Epithelial cell of prostate (primary cell): ENCODE measurements at places on chromosomes 2 and 18.
A peak's percentile ranks its signal among the peaks of the same experiment; 100 is the strongest.

GRCh38 chr2:181780657-181781056 is 100.3 kb upstream of the NEUROD1 start:
- no peak for DNase-seq

DNA sequence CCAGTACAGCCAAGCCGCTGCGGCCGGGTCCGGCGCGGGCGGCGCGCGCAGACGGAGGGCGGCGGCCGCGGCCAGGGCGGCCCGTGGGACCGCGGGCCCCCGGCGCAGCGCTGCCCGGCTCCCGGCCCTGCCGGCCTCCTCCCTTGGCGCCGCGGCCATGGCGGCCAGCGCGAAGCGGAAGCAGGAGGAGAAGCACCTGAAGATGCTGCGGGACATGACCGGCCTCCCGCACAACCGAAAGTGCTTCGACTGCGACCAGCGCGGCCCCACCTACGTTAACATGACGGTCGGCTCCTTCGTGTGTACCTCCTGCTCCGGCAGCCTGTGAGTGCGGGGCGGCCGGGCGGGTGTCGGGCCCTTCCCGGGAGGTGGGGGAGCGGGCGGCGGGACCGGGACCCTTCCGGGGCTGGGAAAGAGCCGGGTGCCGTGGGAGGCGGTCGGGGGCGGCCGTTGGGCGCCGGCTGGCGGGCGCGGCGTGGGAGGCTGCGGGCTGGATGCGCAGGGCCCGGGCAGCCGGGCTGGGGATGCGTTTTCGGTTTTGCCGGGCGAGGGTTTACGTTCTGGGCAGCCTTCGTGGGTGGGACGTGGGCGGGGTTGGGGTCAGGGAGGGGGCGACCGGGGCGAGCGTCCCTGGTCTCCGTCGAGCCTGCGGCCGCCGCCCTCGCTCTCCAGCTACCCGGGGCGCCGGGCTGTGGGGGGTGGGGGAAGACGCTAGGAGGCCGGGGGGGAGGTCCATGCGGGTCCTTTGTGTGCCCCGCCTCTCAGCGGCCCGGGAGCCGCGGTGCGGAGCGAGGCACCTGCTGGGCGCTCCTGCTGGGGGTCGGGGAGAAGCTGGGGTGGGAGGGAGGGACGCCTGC is 537 bp downstream of the AGFG1 start:
- no peak for DNase-seq

- no peak for DNase-seq
Measured at GRCh38 chr2:98465456-98466226, 21.0 kb downstream of the INPP4A start.

- DNase-seq: no peak
Measured at GRCh38 chr2:81672923-81673322, 1368.4 kb upstream of the LRRTM1 start.

DNA sequence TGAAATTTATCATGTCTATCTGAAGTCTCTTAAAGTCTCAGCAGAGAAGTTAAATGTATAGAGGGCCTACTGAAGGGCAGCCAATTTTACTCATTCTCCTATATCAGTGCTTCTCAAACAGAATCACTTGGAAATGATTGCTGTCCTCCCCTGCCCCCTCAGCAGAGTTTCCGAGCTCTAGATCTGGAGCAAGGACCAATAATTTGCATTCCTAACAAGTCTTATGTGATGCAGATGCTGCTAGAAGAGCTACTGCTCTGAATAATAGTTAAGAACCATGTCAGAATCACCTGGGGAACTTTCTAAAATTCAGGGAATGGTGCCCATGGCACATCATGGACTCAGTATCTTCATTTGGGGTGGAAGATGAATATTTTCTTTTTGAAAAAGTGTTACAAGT is 105.6 kb upstream of the EPHA4 start:
- no peak for DNase-seq

DNA sequence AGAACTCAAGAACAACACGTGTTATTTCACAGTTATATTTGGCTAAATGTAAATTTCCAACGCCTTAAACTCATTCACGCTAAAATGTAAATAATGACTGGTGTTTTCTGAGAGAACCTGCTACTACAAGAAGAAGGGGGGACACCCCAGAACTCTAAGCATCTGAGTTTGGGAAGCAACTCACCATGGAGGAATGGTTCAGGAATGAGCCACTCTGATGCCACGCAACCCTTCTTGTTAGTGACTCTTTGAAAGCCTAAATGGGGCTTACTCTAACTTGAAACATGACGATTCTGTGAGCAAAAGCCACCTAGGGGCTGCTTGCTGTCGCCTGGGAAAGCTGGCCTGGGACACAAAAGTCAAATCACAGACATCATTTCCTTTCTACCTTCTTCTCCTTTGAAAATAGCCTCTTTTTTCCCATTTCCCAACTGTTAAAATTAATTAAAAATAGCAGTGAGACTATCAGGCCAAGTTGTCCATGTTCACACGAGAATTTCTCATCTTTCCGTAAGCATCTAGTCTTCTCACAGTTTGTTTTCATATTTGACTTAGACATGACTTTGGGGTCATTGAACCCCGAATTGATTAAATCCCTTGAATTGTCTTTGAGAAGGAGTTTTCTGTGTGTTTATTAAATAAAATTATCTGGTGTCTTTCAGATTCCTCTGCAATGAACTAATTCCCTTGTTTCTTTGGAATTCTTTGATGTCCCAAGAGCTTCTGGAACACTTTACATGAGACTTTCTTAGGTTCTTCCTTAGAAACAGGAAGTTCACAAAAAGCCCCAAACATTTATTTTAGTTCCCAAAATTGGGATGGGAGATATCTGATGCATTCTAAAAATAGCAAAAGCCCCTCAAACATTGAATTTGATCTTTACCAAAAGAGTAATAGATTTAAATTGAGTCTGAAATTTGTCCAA is 75.5 kb upstream of the CABLES1 start:
- no peak for DNase-seq

DNA sequence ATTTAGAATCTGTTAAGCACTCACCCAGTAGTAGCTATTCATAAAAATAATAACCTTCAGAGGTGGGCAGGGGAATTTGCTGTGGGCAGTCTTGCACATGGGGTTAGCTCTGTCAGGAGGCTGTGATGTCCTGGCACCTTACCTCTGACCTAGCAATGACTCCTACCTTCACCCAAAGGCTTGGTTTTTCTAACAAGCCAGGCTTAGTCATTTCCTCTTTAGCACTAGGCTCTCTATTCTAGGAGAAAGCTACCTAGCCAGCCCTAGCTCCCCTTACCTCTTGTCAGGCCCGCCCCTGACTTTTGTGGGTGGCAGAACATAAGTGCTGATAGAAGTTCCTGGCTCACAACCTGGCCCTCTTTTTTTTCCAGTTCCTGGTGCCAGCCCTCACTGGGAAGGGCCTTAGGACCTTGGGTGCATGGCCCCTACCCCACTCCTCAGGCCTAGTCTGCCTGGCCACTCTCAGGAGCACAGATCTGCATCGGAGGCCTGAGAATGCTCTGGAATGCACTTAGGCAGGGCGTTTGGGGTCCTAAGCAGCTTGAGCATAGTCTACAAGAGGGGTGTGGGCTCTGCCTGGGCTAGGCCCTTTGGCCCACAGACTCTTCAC is 17.7 kb downstream of the CPLX4 start:
- peak; percentile 6 for DNase-seq

GRCh38 chr18:61957801-61958516 is 65.2 kb upstream of the RNF152 start:
- no peak for DNase-seq

GRCh38 chr2:44136252-44136651 is 32.4 kb upstream of the PPM1B start:
- DNase-seq: no peak

- DNase-seq: no peak
Measured at GRCh38 chr18:36903215-36903928, 74.4 kb downstream of the KIAA1328 start.

- no peak for DNase-seq
Measured at GRCh38 chr2:217802876-217803652, 199.7 kb downstream of the TNS1 start.

DNA sequence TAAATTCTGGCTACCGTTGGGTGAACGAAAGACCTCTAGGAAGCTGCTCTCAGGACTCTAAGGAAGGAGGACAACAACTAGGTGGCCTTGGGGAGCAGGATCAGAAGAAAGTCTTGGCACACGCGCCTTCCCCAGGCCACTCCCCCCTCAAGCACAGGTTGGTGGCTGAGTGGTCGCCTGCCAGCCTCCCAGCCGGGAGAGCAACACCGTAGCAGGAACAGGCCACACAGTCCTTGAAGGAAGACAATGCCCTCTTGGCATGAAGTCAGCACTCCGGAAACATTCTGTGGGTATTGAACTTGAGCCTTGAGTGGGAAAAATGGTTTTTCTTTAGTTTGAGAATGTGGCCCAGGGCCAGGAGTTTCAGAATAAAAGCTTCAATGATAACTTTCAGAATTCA is 87.4 kb upstream of the AGAP1 start:
- DNase-seq: no peak

GRCh38 chr2:235262750-235263149 is 231.1 kb upstream of the AGAP1 start:
- no peak for DNase-seq

DNA sequence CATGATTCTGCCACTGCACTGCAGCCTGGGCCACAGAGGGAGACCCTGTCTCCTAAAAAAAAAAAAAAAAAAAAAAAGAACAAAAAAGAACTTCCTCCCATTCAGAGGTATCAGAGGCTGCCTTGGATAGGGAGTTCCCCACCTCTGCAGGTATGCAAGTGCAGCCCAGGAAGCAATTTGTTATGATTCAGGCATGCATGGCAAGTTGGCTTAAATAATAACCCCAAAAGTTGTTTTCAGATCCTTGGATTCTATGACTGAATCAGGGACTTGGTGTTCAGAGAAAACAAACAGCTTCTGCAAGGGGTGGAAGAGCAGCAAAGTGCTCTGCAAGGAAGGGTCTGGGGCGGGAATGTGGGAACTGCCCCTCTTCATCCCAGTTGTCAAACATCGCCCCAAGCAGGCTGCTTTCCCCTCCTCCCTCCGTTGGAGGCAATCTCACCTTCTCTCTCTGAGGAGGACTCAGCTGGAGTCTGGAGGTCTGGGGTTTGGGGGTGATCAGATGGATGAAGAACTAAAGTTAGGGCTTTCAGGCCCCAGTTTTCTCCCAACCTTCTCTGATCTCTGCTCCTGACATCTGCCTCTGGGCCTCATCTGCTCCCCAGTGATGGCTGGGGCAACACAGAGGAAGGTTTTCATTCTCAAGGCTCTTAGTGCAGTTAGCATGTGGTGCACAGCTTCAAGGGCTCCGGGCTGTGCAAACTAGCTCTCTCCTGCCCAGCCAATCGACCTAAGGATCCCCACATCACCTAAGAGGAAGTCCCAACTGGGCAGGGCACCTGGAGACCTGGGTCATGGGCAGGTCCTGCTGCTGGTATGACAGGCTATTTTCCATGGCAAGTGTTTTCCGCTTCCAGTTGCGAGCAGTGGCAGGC is 3.5 kb upstream of the GDF7 start:
- DNase-seq: no peak

GRCh38 chr2:54579682-54580620 is 123.8 kb downstream of the SPTBN1 start:
- DNase-seq: no peak
